Suppressor macrophage treated with lipopolysaccharide for 1 hour (primary cell): ENCODE measurements at places on chromosomes 12 and 14.

DNA sequence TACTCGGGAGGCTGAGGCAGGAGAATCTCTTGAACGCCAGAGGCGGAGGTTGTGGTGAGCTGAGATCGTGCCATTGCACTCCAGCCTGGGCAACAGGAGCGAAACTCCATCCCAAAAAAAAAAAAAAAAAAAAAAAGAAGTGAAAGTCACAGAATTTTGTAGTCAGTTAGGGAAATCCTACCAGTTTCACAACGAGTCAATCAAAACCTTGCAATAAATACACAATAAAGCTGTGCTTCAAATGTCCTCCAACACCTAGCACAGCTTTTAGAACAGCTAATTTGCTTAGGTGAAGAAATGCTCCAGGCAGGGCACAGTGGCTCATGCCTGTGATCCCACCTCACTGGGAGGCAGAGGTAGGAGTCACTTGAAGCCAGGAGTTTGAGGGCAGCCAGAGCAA, 112.8 kb upstream of the ATF7IP start:
- DNase-seq = peak; percentile 44

GRCh38 chr14:30848449-30849240, 25.7 kb upstream of the COCH start:
- DNase-seq = peak; percentile 82

DNA sequence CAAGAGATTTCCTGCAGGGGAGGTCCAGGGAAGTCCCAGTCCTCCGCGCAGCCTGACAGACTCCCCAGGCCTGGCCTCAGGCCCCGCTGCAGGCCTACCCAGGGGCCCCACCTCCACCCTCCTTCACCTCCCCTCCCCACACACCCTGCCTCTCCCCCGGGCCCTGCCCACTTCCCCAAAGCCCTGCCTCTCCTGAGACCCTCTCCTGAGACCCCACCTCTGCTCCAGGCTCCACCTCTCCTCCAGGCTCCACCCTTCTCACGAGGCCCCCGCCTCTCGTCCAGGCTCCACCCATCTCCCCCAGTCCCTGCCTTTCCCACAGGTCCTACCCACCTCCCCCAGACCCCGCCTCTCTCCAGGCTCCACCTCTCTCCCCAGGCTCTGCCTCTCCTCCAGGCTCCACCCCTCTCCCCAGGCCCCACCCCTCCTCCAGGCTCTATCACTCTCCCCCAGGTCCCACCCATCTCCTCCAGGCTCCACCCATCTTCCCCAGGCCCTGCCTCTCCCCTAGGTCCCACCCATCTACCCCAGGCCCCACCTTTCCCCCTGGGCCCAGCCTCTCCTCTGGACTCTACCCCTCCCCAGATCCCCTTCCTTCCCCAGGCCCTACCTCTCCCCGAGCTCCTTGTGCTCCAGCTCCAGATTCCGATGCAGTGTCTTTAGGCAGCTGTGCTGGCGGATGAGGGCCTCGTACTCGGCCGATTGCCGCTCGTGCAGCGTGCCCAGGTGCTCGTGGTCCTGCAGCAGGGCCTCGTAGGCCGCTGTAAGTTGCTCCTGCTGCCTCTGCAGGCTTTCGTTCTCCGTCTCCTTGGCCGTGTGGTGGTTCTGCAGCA, 58.8 kb upstream of the GPR68 start:
- no peak for DNase-seq

- peak; percentile 78 for DNase-seq
Observed at GRCh38 chr12:119544765-119545625, 48.6 kb upstream of the TMEM233 start.

GRCh38 chr12:52126050-52126604, 46.6 kb downstream of the SMIM41 start:
- no peak for DNase-seq

DNA sequence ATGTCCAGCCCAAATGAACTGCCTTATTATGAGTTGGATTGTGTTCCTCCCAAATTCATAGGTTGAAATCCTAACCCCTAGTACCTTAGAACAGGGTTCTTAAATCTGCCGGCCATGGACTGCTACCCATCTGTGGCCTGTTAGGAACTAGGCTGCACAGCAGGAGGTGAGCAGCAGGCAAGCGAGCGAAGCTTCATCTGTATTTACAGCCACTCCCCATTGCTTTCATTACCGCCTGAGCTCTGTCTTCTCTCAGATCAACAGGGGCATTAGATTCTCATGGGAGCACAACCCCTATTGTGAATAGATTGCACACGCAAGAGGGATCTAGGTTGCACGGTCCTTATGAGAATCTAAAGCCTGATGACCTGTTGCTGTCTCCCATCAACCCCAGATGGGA, 9.8 kb upstream of the EML5 start:
- no peak for DNase-seq
